Kidney tubule cell (primary cell): ENCODE measurements at places on chromosomes 13 and 19.

- peak; percentile 25 for DNase-seq
Measured at GRCh38 chr19:10001899-10002298, 8.4 kb downstream of the COL5A3 start.

DNA sequence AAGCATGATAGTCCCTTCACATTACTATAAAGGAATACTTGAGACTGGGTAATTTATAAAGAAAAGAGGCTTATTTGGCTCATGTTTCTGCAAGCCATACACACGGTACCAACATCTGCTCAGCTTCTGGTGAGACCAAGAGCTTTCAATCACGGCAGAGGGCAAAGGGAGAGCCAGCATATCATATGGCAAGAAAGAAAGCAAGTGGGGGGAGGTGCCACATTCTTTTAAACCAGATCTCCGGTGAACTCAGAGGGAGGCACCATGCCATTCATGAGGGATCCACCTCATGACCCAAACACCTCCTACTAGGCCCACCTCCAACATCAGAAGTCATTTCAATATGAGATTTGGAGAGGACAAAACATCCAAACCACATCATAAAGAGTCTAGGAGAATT, 20.3 kb downstream of the XPO4 start:
- DNase-seq: peak; percentile 52

DNA sequence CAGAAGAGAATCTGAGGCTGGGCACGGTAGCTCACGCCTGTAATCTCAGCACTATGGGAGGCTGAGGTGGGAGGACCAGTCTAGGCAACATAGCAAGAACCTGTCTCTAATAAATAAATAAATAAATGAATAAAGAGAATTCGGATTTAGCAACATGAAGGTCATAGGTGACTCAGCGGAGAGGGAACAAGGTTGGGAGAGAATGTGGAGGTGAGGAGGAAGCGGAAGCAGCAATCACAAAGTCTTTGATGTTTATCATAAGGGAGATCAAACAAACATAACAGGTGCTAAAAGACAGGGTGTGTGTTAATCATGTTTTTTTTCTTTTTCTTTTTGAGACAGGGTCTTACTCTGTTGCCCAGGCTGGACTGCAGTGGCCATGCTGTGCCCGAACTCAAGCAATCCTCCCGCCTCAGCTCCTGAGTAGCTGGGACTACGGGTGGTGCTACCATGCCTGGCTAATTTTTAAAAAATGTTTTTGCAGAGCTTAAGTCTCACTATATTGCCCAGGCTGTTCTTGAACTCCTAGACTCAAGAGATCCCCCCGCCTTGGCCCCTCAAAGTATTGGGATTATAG, 16.3 kb downstream of the PBX4 start:
- no peak for DNase-seq

GRCh38 chr13:98457053-98457452, 119.9 kb downstream of the STK24 start:
- DNase-seq: no peak

DNA sequence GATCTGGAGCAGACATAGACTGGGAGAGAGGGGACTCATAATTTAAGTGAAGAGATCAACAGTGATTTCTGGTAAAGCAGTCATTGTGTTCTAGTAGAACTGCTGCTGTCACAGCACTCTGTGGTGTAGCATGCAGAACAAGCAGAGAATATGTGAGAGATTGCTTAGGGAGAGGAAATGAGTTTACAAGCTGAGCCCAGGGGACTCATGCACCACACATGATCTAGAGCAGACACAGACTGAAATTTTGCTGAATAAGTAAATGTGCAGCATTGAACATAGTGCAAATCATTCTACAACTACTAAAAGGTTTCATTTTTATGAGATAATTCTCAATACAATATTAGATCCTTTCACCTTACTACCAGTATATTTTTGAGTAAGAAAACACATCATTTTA, 125.7 kb downstream of the MYO16 start:
- no peak for DNase-seq

DNA sequence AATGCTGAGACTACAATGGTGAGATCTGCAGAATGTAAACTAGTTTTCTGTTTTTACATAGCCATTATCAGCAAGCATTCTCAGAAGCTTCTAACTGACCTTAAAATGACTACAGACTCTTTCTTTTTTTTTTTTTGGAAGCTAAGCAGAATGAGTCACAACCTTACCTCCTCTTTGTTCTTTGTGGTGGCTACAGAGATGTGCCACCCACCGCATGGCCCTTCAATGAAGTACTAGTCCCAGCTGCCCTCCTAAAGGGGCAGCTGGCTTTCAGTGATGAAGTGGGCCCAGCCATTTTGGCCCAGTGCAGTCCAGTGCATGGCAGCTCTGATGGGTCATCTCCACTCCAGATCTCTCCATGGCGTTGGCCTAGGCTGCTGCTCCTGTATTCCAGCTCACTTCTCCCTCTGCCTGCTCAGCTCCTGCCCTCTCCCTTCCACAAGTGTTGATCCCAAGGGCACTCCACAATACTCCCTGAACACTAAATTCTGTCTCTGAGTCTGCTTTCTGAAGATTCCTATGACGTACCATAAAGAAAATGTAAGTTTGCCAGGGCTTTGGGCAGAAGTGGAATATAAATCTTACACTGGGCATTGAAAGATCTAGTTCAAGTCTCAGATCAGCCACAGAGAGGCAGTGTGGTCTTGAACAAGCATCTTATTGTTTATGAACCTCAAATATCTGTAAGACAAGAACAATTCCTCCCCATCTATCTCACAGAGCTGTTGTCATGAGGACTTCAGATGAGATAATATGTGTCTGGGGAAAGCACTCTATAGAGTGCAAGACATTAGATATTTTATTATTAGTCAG, 85.6 kb downstream of the RXFP2 start:
- no peak for DNase-seq

DNA sequence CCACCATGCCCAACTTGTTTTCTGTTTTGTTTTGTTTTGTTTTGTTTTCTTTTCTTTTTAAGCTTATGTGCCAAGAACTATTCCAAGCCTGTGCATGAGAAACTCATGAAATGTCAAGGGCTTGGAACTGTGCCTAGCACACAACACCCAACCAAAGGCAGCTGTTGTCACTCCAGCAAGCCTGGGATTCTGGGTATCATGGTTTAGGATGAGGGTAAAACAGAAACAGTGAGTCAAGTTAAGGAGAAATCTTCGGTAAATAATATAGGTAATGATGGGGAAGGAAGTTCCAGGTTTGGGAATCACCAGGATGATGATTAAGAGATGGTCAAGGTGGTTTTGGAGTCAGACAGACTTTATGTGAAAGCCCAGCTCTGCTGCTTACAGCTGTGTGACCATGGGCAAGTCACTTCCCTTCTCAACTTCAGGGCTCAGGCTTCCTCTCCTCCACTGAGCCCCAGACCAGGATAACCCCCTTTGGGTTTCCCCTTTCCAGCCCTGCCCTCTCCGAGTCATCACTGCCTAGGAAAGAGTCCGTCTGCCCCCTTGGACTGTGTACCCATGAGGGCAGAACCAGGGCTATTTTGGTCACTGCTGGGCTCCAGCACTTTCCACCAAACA, 5.0 kb downstream of the PVR start:
- DNase-seq: peak; percentile 96

DNA sequence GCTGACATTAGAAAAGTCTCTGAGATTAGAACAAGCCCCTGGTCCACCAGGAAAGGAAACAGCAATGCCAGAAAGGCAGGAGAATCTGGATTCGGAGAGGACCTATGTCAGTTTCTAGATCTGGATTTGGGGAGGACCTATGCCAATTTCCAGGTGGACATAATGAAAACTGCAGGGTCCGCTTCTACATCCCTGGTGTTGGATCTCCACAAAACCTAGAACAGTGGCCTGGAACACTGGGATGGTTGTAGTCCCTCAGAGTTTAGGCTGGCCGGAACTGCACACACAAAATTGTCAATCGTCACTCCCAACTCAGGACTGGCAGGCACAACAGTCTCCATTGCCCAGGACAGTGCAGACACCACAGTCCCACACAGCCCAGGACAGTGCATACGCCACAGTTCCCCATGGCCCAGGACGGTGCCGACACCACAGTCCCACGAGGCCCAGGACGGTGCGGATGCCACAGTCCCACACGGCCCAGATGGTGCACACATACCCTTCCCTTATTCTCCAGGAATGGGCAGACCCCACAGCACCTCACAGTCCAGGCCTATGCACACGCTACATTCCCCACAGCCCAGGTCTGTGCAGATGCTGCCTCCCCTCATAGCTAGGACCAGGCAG, 341.7 kb downstream of the UQCRFS1 start:
- DNase-seq: no peak
